Skin of body (tissue), 3 donors: ENCODE measurements at places on chromosomes 6 and 20. TPM values are rescaled to one million over a fixed set of nuclear protein-coding genes. Genes with fewer than 3 reads are reported as not detected.
A peak's percentile ranks its signal among the peaks of the same experiment; 100 is the strongest.

- peak; percentile 62 for DNase-seq
These were observed 88.6 kb upstream of the NEDD9 start for GRCh38 chr6:11320914-11321597.

DNA sequence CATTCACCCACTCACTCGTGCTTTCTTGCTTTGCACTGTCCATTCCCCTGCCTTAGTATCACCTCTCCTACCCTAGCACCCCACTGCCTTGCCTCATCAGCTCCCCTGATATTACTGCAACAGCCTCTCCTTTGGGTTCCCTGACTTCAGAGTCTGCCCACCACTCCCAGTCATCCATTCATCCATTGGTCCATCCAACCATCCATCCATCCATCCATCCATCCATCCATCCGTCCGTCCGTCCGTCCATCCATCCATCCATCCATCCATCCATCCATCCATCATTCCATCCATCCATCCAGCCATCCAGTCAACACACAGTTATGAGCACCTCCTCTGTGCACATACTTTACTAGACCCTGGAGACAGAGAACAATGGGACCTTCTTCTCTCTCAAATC lies 22.9 kb upstream of the FAM83D start:
- no peak for DNase-seq

DNA sequence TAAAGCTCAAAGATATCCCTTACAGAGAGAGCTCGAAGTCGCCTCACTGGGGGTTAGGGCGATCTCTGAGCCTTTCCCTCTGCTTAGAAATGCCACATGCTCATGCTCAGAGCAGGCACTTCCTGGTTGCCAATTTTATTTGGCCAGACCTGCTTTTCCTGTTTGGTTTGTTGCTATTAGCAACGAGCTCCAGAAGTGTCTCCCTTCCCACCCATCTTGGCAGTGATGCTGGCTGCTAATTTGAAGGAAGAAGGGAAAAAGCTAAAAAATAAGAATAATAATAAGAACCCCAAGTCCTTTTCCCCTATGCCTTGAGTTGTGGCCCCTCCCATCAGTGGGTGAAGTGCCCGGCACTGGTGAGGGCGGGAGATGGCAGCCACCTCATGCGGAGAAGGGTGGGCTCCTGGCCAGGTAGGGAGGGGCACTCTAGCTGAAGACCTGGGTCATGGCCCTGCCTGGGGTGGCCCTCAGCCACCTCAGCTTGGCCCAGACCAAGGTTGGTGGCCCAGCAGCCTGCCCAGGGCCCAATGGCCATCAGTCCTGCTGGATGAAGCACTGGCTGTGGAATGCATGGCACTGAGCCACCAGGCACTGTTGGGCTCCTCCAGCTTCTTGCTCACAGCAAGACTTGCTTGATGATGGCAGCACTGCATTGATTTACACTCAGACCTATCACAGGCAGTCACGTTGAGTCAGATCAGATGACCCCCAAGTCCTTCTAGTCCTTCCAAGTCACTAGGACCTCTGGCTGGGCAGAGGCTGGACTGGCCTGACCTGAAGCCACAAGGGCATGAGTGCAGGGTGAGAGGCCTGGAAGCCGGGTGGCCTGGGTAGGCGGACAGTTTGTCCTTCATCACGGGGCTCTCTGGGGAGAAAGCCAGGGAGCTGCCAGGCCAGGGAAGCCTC lies 79.0 kb downstream of the SYNJ2 start:
- DNase-seq = peak; percentile 86

DNA sequence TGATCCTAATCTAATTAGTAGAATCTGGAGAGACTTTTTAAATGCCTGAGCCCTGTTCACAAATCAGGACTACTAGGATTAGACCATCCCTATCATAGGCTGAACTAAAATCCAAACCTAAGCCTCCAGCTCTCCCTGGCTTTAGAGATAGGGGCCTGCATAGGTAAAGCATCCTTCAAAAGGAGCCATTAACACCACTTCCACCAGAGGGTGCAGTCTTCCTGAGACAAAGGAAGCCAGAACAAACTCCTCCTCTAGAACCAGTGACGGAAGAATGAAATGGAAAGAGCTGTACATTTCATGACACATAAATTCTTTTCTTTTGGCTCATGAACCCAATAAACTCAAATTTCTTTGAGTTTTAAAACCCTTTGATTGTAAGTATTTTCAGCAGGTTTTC lies 291.2 kb upstream of the ADGRB3 start:
- DNase-seq = no peak

DNA sequence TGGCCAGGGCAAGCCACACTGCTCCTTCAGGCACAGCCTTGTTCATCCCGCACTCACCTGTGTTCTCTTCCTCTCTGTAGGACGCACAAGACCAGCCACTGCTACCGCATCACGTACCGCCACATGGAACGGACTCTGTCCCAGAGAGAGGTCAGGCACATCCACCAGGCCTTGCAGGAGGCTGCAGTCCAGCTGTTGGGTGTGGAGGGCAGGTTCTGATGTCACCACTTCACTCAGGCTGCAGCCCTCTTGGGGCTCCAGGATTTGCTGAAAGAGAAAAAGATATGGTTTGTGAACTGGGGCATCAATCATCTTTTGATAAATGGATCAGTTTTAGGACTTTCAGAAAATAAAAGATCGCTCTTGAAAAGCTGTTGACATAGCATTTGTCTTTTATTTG lies 235.5 kb downstream of the NRN1 start:
- DNase-seq = no peak

ALDH8A1 gene
- total RNA-seq = 0.99 TPM

GRCh38 chr6:63816401-63816981 lies 180.9 kb downstream of the PHF3 start:
- no peak for DNase-seq

DNA sequence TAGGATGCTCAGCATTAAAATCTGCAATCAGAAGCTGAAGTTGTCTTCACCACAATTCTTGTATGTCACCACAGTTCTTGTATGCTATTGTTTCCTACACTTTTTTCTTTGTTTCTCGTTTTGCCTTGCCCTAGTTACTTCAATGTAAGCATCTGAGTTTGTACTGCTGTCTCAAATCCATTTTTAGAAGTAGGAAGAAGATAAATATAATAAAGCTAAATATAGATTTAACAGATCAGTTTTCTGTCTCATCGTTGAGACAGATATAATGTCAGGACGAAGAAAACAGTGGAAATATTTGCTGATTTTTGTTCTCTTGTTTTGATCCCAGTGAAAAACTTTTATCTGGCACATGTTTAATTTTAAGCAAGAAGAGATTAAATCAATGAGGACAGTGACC lies 318.0 kb downstream of the QKI start:
- no peak for DNase-seq

CEP162 gene
- 11.1 TPM for total RNA-seq

GRCh38 chr6:90466154-90466940 lies 120.5 kb downstream of the MAP3K7 start:
- no peak for DNase-seq

- DNase-seq = no peak
These were observed 20.5 kb upstream of the PI3 start for GRCh38 chr20:45154183-45154582.

GRCh38 chr6:107699697-107700325 lies 124.3 kb downstream of the SCML4 start:
- no peak for DNase-seq

ALDH5A1 gene
- total RNA-seq = 7.7 TPM

EEF1A2 gene
- total RNA-seq = 38.5 TPM

DNA sequence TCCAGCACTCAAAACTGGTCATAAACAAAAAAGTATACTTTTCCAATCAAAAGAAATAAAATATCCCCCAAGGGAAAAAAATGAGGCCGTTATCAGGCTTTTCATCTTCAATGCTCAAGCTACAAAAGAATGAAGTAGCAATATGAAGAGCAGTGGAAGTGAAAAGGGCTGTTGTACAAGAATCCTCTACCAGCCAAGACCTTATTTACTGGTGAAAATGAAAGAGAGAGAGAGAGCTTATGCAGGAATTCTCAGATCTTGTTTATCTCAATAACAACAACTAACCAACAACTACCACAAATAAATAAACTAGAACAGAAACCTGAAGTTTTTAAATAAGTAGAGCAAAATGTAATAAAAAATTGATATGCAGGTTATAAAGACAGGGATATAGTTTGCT lies 400.6 kb downstream of the HDGFL1 start:
- DNase-seq = no peak

GRCh38 chr6:127775371-127775770 lies 125.5 kb downstream of the THEMIS start:
- no peak for DNase-seq

DNA sequence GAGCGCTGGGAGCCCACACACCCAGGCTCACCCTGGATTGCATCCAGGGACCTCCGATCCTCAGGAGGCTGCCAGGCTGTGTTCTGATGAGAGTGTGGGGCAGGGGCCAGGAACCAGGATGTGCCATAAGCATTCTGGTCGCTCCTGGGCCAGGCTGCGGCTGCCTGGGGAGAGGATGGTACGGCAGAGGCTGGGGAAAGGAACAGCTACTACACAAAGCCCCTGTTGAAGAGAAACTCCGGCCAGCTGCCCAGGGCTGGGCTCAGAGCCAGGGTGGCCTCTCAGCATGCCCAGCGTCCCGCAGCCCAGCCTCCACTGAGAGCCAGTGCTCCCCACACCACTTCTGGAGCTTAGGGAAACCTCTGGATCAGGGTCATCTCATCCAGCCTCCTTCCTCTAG lies 21.7 kb upstream of the OCSTAMP start:
- no peak for DNase-seq

DNA sequence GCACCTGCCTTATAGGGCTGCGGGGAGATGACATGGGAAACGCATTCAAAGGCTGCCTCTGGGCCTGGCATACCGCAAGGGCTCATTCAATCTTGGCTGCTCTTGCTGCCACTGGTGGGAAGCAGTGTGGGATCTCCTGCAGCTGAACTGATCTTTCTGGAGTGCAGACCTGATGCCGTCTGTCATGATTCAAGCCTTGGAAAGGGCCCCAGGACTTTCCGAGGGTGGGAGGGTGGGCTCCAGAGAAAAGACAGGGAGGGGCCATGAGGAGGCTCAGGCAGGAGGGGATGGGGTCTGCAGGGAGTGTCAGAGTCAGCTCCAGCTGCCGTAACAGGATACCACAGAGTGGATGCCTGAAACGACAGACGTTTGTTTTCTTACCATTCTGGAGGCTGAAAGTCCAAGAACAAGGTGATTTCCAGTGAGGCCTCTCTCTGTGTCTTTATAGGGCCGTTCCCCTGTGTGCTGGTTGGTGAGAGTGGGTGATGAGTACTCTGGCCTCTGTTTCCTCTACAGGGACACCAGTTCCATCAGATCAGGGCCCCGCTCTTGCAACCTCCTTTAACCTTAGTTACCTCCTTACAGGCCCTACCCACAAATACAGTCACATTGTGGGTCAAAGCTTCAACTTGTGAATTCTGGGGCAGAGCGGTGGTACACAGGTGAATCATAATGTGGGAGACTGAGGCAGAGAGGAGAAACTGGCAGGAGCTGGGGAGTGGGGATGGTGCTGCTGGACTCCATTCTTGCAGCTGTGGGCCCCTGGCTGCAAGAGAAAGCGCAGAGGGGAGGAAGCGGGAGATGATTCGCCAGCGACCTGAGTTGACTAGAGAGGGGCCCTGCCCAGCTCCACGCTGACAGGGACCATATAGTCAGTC lies 148.4 kb downstream of the SYCP2 start:
- DNase-seq = no peak

DNA sequence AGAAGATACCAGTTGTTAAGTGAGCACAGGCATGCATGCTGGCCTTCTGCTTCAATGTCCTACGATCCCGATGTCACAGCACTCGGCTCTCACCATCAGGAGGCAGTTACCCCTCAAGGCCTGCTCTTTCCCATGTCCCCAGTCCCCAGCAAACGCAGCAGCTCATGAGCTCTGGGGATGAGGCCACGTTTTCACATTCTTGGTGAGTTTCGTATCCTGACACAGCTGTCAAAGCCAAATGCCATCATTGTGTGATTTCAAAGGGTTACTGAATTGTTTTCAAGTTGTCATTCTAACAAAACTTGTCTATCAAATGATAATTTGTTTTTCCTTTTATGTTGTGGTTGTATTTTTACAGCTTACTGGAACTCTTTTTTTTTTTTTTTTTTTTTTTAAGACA lies 226.9 kb upstream of the KCNG1 start:
- DNase-seq = no peak

YWHAB gene
- total RNA-seq = 87.6 TPM

CDKAL1 gene
- 38.4 TPM for total RNA-seq

- DNase-seq = no peak
These were observed 11.9 kb upstream of the RBBP8NL start for GRCh38 chr20:62439218-62439617.

DNA sequence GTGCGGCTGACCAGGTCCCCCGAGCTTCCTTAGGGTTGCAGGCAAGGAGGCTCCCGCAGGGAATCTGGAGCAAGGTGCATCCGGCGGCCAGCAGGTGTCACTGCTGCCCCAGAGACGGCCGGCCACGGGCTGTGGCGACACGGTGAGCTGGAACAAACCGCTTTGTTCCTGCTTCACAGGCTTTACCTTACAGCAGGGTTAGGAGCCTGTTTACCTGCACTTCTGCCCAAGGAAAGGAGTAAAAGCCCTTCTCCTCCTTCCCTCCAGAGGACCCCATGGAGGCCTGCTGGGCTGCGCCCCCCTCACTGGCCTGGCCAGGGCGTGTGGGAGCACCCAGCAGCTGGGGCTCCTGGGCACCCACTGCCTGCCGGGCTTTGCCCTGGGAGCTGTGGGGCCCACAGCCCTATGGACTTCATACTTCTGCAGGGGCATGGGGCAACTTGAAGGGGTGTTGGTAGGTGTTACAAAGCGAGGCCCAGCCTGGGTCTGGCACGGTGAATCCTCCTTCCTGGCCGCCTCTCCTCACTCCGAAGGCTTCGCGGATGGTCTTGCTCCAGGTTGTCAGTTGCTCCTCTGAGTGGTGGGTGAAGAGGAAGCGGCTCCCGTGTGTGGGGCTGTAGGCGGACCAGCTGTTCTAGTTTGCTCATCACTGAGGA lies 88.4 kb downstream of the CDC5L start:
- DNase-seq = peak; percentile 49

- DNase-seq = no peak
These were observed 90.3 kb downstream of the OLIG3 start for GRCh38 chr6:137403855-137404254.

- DNase-seq = no peak
These were observed 19.9 kb downstream of the PXT1 start for GRCh38 chr6:36422714-36423100.

GRCh38 chr20:7347409-7347808 lies 579.9 kb downstream of the BMP2 start:
- no peak for DNase-seq

DNA sequence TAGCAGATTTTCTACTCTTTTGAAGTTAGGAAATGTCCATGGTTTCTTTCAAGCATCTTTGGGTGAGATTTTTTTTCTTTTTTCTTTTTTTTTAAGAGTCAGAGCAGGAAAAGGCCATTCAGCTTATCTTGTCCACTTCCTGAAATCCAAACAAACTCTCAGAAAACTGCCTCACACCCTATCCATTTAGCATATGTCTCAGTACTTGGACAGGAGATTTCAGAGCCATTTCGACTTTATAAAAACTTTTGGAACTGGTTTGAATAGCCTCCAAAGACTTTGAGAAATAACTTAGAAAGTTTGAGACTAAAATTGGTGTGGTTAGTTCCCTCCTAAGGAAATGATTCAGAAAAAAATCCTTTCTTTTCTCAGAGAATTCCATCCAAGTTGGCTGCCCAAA lies 125.1 kb downstream of the MYLK4 start:
- DNase-seq = no peak

- no peak for DNase-seq
These were observed 140.3 kb upstream of the RUNX2 start for GRCh38 chr6:45187836-45188235.

TMC2 gene
- total RNA-seq = 0.10 TPM

SGK2 gene
- 8.3 TPM for total RNA-seq
